ENCODE measurements at places on chromosomes 5 and 9.

DNA sequence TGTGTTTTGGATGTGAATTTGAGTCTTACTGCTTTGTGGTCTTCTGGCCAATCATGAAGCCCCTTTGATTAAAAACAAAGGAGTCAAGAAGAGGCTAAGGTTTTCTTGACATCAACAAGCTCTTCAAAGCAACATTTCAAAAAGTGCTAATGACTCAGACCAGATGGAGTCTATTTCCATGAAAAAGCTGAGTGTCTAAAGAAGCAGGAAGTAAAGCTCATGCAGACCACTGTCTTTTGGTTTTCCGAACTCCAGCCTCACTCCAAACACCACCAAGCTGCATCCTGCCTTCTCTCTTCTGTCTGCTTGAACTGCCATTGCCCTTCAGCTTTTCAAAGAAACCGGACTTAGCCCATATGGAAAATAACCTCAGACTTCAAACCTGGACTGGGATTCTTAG lies 115.2 kb downstream of the PRDM6 start:
- DNase-seq: no peak

DNA sequence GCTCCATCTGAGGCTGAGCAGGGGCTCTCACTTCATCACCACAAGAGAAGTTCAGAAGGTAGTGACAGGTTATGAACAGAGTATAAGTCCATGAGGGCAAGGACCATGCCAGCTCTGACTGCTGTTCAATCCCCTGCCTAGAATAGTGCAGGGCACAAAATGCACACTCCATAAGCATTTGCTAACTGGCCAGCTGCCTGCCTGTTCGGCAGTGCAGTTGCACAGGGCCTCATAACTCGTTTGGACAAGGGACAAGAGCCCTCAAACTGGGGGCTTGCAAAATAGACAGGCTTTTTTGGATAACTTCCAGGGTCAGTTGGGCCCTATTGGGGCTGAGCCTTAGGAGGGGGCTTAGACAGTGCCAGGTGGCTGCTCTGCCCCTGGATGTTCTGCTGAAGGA lies 21.1 kb downstream of the SPARC start:
- DNase-seq: peak; percentile 7

DNA sequence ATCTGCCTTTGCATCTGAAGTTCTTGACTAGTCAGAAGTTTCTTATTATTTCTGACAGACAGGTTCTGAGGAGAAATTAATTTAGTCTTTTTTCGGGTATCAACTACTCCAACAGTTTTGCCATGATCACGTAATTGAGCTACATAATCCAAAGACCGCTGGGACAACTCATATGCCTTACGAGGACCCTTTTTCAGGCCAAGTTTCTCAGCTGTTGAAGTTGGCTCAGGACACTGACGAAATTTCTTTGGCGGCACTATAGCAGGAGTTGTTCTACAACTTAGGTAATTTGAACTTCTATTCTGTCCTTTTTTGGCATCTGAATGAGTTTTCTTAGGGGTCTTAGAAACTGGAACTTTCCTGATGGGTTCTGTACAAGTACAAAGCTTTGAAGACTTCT lies 27.2 kb downstream of the SETX start:
- no peak for DNase-seq

- DNase-seq: peak; percentile 23
Observed at GRCh38 chr5:74357827-74358226, 282.7 kb downstream of the ENC1 start.

GRCh38 chr5:170508660-170509347 lies 5.0 kb downstream of the KCNIP1 start:
- DNase-seq: no peak

- no peak for DNase-seq
Observed at GRCh38 chr5:114719268-114719667, 357.4 kb downstream of the KCNN2 start.

GRCh38 chr9:107308461-107308860 lies 25.4 kb downstream of the RAD23B start:
- DNase-seq: no peak

DNA sequence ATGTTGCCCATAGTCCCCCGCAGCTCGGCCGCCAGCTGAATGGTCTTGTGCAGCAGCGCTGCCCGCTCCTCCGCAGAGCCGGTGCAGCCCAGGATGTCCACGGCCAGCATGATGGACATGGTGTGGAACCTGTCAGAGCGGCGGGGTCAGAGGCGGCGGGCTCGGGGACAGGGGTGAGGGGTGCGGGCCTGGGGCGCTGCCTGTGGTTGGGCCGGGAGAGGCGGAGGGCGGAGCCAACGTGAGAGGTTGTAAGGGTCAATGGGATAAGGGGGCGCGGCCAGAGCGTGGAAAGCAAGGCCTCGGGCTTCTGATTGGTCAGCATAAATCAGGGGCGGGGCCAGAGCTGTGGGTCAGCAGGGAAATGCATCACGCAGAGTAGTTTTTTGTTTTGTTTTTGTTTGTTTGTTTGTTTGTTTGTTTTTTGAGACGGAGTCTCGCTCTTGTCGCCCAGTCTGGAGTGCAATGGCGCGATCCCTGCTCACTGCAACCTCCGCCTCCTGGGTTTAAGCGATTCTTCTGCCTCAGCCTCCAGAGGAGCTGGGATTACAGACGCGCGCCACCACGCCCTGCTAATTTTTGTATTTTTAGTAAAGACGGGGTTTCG lies 6.8 kb upstream of the TOR2A start:
- DNase-seq: no peak

DNA sequence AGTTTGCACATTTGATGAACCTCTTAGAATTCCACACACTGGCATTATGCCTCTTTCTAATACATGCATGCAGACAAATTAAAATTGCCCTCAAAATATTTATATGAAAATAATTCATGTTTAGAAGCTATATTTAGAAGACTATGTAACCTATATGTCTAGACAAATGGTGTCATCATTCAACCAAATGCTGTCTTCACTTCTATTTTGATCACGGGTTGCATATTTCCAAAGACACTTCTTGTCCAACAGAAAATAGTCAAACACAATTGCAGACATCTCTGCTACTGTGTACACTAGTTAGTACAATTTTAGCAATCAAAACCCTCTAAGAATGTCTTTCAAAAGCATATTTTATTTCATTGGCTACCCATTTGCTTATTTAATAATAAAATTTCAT lies 114.0 kb downstream of the FBXO38 start:
- DNase-seq: no peak

GRCh38 chr5:160824301-160825001 lies 27.6 kb downstream of the ATP10B start:
- DNase-seq: no peak

GRCh38 chr5:142323480-142324135 lies 1.2 kb downstream of the SPRY4 start:
- no peak for DNase-seq

GRCh38 chr9:4854265-4854590 lies 61.5 kb downstream of the RCL1 start:
- no peak for DNase-seq

GRCh38 chr5:74659172-74659571 lies 18.6 kb upstream of the ENC1 start:
- DNase-seq: no peak

GRCh38 chr9:88387552-88388202 lies 567 bp upstream of the SPIN1 start:
- peak; percentile 54 for DNase-seq

GRCh38 chr9:113258282-113258681 lies 17.1 kb downstream of the CDC26 start:
- DNase-seq: no peak

DNA sequence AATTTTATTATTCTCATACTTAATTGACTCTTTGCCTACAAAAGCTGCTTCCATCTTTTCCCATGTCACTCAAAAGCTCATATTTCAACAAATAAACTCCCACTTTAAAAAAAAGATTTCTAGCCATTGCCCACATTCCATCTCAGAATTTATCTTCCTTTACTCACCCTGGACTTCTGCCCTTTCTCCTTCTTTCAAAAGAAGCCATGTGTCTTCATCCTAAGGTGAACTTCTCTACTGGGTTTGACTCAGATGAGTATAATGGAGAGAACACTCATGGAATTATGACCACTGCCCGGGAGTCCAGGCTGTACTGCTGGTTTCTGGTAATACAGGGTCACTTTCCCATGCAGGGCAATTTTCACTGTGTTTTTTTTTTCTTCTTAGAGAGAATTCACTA lies 548.5 kb upstream of the ZNF462 start:
- DNase-seq: no peak

DNA sequence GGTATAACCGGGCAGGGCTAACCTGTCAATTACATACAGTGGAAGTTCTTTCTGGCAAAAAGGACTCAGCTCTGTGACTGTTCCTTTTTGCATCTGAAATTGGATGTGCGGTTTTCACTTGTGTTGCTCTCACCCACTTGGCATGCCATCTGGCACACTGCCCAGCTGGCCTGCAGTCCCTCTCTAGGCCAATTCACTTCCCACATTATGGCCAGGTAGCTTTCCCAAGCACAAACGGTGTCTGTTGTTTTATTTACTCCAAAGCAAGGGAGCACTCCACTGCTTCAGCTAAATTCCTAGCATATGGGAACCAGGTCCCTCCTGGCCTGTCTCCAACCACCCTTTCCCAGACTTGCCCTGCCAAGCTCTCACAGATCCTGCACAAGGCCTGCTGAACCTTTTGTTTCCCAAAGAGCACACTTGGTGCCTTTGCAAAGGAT lies 132.5 kb downstream of the SEMA6A start:
- DNase-seq: peak; percentile 65

DNA sequence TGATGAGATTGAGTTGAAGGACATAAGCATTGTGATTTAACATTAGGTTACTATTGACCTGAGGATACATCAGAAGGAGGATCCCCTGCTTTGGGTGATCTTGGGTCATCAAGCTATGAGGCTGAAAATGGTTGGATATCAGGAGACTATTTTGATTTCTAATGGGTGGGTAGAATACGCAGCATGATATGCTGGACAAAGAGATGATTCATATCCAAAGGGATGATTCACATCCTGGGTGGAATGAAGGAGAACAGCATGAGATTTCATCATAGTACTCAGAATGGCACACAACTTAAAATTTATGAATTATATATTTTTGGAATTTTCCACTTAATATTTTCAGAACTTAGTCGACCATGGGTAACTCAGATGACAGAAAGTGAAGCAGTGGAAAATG lies 1759.5 kb upstream of the C9orf72 start:
- no peak for DNase-seq

DNA sequence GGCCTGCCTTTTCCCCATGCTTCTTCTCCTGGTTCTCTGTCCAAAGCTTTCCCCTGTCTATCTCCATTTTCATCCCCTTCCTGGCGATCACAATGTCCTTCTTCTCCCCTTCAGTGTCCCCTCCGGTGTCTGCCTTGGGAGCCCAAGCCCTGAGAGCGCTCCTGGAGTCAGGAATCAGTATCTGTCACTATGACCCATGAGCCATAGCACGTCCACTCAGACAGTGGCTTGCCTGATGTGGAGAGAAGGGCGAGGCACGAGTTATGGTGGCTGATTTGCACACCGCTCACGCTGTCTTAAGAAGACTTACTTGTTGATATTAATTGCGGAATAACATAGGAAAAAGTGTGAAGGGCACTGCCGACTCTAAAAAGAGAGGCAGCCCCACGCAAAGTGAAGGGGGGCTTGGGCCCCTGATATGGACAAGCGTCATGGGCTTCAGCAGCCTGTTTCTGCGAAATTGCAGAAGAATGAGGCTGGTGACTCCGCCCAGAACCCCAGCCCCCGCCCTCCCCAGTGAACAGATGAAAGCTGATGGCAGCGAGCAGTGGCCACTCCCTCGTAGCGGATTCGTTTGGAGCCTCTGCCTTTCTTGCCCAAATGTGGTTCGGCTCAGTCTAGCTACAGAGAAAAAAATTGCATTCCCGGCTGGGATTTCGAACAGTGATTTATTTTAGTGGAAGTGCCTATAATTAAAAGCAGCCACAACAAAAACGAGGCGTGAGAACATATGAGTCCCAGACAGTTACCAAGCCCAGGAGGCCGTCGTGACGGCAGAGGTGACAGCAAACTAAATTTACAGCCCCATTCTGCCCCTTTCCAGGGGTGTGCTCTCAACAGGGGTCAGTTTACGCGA lies 149.8 kb downstream of the ICE1 start:
- no peak for DNase-seq

- no peak for DNase-seq
Observed at GRCh38 chr5:168822745-168823281, 243.6 kb upstream of the PANK3 start.

DNA sequence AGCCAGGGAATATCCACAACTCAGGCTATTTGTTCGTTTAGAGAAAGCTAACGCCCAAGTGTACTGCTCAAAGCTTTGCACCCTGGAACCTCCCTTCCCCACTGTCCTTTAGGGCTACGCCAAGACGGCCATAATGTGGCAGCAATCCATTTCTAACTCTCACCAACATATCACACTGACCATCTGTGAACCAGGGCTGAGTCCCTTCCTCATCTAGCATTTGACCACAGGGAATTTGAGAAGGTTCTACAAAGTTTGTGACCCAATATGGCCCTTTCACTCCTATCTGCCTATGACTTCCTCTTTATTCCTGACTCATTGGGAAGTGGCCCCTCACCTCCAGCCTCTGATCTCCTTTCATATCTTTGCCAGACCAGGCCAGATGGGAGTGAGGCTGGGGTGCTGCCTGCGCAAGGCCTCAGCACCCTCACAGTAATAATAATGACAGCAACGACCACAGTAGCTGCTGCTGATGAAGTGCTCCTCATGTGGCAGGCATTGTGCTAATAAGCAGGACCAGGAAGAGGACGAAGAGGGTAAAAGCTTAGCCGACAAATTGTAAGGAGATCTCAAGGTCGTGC lies 9.3 kb upstream of the ARAP3 start:
- DNase-seq: no peak

- DNase-seq: no peak
Observed at GRCh38 chr5:58077966-58078365, 381.9 kb downstream of the PLK2 start.

DNA sequence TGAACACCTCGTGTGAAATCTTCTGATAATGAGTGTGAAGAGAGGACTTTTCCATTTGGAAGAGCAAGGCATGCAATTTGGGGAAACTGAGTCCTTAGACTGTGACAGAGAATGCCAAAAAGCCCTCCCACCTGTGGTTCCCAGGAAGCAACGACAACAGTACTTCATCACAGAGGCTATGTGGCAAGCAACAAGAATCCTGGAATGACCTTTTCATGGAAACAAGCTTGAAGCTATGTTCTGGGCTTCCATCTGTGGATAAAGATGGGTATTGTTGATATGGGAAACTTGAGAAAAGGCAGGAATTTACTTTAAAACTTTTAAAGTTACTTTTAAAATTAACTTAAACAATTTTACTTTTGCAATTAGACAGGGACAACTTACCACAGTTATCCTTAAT lies 131.2 kb upstream of the ANKH start:
- no peak for DNase-seq

GRCh38 chr5:152164860-152165259 lies 240.2 kb upstream of the GLRA1 start:
- no peak for DNase-seq
